ENCODE measurements at places on chromosomes 11 and 22.
A peak's percentile ranks its signal among the peaks of the same experiment; 100 is the strongest.

DNA sequence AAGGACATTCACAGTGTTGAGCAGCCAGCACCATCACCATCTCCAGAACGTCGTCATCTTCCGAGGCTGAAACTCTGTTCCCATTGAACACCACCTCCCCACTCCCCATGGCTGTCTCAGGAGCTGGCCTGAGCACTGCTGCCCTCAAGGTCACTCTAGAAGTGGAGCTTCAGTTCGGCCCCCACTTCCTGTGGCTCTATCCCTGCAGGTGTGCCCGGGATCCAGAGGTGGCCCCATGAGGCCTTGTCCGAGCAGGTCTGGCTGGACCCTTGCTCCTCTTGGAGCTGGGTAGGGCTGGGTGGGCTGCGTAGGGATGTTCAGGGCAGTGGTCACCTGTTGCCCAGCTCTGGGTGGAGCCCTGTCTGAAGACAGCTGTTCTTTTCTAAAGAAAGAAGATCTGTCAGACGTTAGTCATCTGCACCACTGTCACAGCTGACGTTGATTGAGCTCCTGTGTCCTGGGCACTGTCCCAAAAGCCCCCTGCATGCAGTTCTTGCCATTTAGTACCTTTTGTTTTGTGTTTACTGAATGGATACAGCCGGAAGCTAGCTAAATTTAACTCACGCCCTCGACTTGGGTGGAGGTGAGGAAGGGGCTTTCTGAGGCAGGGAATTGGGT is 75.5 kb upstream of the CLDN5 start:
- DNase-seq: no peak

- DNase-seq: no peak
Observed at GRCh38 chr22:47161631-47162030, 399.2 kb downstream of the TBC1D22A start.

- no peak for DNase-seq
Observed at GRCh38 chr11:57815877-57816276, 54.3 kb downstream of the CTNND1 start.

DNA sequence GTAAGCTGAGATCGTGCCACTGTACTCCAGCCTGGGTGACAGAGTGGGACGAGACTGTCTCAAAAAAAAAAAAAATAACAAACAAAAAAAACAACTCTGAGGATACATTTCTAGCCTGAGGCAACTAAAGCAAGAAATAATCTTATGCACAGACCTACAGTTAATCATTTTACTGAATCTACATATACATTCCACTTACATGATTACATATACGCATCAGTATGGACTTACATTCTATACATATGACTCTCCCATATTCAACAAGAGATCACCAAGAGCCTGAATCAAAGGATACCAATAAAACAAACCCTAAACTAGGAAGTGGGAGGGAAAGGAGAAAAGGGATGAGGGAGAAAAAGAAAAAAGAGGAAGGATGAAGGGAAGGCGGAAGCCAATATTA is 1.1 kb downstream of the ALG8 start:
- no peak for DNase-seq

DNA sequence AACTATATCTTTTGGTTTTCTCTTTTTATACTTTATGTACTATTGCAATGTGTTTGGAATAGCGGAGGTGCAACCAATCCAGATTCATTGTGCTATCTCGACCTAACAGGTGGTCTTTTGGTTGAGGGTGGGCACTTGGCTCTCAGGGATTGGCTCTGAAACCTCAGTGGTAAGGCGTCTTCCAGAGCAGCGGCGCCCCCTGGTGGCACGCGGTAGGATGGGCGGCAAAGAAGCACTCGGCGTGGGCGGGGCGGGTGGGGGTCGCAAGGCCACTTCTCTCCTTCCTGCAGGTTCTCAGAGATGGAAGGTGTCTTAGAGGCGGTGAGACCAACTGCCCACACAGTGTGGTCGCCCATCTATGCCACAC is 19.2 kb upstream of the PLET1 start:
- DNase-seq: no peak

- no peak for DNase-seq
Observed at GRCh38 chr11:73215191-73216134, 2.6 kb upstream of the P2RY2 start.

- DNase-seq: no peak
Observed at GRCh38 chr22:21043860-21044535, 1.7 kb upstream of the LRRC74B start.

DNA sequence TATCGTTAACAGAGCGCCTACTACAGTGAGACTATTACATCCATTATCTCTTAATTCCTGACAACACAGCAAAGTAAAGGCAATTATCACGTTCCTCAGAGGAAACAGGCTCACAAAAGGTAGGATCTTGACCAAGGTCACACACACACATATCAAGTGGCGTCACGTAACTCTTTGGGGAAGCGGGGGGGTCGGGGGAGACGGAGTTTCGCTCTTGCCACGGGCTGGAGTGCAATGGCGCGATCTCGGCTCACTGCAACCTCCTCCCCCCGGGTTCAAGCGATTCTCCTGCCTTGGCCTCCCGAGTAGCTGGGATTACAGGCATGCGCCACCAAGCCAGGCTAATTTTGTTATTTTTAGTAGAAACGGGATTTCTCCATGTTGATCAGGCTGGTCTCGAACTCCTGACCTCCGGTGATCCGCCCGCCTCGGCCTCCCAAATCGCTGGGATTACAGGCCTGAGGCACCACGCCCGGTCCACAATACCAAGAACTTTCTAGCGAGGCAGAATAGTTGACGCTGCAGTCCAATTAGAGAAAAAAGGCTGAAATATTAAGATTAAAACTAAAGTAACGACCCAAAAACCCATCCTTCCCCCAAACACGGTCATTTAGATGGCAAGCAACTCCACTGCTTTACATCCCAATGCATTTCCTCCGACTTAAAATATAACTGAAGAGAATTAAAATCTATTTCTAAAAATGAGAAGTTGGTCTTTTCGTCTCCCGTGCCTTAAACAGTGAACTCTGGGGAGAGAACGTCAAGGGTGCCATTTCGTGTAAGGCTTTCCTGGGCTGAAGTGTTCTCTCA is 1.2 kb downstream of the DDX17 start:
- peak; percentile 12 for DNase-seq

DNA sequence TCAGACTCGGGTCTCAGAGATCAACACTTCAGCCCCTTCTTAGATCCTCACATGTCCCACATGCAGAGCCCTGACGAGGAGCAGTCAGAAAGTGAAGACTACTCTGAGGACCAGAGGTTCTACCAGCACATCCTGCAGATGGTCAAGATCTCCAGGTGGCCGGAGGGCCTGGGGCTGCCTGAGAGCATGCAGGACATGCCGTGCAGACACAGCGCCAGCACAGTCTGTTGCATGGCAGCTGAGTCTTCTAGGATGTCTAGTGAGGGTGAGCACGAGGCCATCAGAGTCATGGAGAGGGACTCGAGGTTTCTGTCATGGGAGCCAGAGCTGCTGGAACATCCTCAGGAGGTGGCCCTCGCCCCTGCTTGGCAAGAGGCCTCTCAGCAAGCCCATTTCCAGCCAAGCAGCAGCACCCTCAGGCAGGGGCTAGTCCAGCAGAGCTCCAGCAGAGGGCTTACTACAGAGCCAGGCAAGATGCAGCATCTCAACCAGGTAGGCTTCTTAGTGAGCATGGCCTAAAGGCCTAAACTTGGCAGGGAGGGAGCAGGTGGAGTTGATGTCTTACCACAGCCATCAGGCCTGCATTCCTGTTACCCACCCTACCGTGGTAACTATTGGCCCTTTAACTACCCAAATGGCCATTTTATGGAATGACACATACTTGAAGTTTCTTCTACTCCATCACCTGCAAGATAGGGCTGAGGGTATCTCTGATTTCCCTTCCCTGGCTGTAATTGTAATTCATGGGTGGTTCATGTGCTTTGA is 28.7 kb downstream of the CEP164 start:
- DNase-seq: no peak

GRCh38 chr11:123061403-123062157 is at the start of gene HSPA8:
TSS of gene HSPA8 (minus strand) at chr11:123062136. CDS start at chr11:123061324, 812 bp downstream.
- peak; percentile 22 for DNase-seq

DNA sequence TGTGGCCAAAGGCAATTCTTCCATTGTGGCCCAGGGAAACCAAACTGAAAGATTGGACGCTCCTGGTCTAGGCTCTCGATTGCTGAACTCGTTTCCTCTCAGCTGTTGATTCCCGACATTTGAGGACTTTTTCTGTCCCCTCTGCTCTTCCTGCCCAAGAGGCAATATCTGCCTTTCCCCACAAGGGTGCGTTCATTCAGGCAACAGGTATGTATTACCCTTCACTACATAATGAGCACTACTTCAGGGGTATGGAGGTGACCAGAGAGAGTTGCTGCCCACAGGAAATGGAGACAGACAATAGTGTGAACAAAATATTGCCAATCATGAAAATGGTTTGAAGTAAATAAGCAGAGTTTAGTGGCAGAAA is 8.2 kb downstream of the PTH start:
- peak; percentile 59 for DNase-seq

DNA sequence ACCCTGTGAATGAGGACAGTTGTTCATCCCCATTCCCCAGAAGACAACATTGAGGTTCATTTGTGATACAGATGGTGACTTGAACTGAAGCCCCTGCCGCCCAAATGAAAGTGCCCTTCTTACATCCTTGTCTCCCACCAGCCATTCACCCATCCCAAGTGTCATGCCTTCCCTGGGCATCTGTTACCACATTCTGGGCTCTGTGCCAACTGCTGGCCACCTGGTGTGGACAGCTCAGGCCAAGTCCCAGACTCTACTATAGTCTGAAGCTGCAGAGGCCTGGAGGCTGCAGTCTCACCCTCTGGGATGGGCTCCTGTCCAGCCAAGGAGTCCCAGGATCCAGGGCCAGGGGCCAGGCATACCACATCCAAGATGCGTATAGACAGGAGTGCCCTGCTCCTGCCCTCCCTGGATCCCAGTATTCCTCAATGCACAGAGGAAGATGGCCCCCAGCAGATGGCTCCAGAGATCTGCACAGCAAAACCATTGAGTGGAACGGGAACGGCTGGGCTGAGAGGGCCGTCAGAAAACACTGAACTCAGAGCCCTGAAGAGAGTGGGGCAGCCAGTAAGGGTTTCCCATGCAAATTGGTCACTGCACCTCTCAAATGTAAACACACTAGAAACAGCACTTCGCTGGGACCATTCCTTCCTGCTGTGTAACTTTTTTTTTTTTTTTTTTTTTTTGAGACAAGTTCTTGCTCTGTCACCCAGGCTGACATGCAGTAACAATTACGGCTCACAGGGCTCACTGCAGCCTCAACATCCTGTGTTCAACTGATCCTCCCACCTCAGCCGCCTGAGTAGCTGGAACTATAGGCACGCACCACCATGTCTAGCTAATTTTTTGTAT is 22.8 kb downstream of the ARRB1 start:
- peak; percentile 76 for DNase-seq

GRCh38 chr11:71245601-71246391 is 6.6 kb downstream of the SHANK2 start:
- DNase-seq: no peak

DNA sequence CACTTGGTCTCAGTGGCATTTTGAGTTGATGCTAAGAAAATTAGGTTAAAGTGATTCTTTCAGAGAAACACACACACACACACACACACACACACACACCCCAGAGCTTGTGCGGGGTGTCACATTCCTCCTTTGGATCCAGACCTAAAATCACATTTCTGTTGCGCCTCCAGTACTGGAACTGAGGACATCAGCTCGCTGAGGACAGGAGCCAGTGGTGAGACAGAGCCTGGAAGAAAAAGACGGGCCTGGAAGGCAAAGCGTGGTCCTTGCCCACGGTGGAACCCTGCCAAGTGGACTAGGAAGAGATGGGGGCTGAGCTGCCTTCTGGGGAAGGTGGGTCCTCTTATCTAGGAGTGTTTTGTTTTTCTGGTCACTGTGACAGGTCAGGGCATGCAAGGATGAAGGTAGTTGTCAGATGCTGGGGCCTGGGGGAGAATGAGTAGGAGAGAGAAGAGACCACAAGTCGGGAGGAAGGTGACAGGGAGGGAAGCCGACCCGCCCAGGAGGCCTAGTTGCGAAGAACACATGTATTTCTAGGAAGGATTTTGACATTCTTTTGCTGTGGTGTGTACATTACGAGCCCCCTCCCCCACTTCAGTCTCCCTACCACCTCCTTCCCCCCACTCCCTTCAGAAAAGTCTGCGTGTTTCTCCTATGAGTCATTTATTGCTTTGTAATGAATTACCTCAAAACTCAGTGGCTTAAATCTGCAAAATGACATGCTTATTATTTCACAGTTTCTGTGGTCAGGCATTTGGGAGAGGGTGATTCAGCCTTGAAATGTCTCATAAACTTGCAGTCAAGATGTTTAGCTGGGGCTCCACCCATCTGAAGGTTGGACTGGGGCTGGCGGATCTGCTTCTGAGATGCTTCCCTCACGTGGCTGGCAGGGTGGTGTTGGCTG is 4.8 kb upstream of the ELFN2 start:
- no peak for DNase-seq

- DNase-seq: no peak
Observed at GRCh38 chr11:64917663-64917995, 620 bp upstream of the ATG2A start.

- DNase-seq: no peak
Observed at GRCh38 chr11:108496643-108497256, 1.4 kb downstream of the POGLUT3 start.

Data from DMS153 (cell line).